Keratinocyte (primary cell): ENCODE measurements at places on chromosomes 2 and 18. TPM values are rescaled to one million over a fixed set of nuclear protein-coding genes. Genes with fewer than 3 reads are reported as not detected.

DNA sequence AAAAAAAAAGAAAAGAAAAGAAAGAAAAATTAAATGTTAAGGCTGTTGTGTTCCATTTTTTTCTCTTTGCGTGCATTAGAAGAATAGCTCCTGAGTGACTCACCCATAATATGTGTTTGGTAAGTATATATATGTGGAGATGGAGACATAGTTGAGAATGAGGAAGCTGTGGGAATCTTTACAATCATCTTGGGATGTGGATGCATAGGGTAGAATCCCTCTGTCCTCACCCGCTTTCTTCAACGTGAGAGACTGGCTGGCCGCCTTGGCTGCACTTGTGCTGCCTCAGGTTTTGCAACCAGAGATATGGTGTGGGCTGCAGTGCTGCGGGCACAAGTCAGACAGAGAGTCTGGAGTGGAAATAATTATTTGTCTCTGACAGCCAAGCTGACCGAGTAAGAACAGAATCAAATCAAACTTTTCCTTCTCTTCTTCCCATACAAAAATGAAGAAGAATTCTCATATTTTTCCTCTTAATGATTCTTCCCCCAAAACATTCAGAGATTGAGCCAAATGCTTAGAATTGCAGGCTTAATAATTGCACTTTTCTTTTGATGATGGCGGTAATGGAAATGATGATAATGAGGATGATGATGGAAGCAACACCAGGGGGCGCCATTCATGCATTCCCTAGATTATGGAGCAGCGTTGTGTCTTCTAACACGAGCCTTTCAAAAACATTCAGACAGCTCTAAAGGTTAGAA, 48.5 kb downstream of the SERPINB7 start:
- DNase-seq = no peak

DNA sequence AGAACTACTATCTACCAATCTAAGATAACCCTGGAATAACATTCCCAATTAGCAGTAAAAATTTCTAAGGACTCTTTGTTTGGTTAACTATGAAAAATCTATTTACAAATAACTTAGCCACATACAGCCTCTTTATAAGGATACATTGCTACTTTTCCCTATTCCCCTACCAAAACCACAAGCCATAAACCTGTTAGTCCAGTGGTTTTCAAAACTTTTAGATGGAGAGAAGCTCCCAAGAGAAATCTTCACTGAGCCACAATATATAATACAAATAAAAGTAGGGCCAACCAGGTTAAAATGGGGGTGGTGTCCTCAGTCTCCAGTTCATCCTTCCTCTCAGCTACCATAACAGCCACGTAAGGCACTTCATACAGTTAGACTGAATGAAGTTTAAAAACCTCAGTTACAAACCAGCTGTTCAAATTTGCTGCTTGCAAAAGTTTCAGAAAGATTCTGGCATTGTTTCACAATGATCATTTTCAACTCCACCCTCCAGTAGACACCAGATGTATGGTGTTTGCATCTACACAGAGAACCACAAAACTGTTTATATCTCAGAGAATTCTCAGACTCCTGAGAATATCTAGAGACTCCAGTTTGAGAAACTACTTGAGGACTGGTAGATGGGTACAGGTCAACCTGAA, 26.0 kb downstream of the SOS1 start:
- no peak for DNase-seq

- no peak for DNase-seq
Measured at GRCh38 chr18:71808616-71809015, 735.5 kb downstream of the CBLN2 start.

- no peak for DNase-seq
Measured at GRCh38 chr2:62045017-62045543, 139.6 kb downstream of the COMMD1 start.

GRCh38 chr2:143528021-143528420, 398.8 kb downstream of the ARHGAP15 start:
- DNase-seq = no peak

DNA sequence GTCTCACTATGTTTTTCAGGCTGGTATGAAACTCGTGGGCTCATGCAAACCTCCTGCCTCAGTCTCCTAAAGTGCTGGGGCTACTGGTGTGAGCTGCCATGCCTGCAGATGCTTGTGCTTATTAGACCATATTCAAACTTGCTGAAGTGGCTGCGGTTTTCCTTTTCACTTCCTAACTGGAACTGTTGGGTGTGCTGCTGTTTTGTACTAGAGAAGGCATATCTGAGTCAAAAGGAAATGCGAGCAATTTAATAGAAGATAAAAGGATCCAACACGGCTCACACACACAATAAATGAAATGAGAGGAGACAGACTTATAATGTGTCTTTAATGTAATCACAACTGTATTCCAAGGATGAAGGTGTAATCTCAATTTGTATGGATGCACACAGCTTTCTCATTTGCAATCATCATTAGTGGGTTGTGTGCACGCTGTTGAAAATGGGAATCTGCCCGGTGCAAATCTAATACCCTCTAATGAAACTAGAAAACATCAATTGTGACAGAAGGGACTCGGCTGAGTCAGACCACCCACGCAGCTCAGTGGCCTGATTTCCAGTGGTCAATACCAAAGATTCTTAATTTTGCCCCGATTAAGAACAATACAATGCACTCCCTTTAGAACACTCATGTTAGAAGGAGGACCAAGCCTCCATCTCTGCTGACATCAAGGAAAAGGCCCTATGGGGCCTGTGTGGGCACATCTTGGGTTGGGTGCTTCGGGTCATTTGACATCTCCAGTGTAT, 532.7 kb downstream of the TDRD15 start:
- DNase-seq = no peak

DNA sequence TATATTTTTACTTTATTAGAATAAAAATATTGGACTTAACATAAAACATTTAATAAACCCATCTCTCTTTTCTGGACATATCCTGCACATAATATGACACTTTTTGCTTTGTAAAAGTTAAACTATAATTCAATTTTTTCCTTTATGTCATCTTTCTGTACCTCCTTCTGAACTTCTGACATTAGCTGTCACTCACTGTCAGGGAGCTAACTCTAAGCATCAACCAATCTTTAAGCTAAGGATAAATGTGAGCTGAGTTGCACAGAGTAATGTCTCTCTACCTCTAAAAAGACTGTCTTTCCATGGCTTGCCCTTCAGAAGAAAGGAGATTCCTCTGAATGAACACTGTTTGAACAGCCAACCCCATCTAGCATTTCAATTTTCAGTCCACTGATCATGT, 948.6 kb upstream of the CHAC2 start:
- DNase-seq = no peak

DNA sequence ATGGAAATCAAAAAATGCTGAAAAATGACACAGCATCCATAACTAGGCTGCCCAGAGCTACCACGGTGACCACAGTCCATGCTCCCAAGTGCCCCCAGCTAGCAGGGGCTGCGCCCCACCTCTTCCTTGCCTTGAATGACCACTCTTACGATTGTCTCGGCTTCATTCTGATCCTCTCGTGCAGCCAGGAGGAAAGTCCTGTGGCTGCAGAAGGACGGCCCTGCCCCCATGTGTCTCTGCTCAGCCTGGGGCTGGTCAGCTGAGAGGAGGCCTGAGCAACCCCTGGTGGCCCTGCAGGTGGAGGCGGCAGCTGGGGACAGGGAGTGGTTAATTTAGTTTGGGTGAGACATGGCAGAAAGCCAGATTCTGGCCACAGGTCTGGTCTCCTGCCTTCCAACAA, 54.3 kb downstream of the KCNF1 start:
- no peak for DNase-seq

GRCh38 chr2:46510598-46511177, 31.3 kb downstream of the TMEM247 start:
- no peak for DNase-seq

- DNase-seq = no peak
Measured at GRCh38 chr2:98571121-98571701, 37.1 kb downstream of the COA5 start.

GRCh38 chr2:9950521-9951271, 797 bp upstream of the GRHL1 start:
- no peak for DNase-seq

DNA sequence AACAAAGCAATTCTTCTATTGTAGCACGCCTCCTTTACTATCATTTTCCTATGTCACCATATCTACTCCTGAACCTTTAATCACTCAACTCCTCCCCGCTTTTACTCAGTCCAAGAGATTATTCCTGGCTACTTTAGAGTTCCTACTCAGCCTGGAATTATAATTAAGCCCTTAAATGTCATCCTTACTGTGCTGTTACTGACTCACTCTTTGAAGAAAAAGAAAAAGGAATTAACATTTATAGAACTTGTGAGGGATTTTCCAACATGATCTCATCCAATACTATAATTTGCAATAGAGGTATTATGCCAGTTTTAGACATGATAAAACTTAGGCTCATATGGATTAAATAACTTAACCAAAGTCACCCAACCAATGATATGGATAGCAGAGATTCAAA, 61.7 kb downstream of the CCDC88A start:
- no peak for DNase-seq

DNA sequence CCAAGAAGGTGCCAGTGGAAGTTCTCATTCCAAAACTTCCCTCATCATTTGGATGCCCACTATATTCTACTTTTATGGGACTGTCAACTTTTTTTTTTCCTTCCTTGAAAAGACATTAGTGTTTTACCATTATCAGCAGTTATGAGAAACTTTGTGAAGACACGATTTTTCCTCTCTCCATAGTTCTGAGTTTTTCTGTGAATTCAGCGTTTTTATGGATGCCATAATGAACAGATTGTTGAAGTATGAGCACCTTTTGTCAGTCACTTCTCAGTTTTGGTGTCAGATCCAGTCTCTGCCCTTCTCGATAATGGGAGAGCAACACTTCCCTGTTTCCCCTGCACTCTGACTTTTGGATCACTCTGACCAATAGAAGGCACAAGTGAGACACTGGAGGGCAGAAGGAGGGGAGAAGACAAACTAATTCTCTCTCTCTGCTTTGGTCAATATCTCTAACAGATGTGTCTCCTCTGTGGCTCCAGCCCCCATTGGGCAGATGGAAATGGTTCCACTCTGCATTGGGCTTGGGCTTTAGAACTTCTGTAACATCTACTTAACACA, 53.5 kb upstream of the FN1 start:
- DNase-seq = no peak

DNA sequence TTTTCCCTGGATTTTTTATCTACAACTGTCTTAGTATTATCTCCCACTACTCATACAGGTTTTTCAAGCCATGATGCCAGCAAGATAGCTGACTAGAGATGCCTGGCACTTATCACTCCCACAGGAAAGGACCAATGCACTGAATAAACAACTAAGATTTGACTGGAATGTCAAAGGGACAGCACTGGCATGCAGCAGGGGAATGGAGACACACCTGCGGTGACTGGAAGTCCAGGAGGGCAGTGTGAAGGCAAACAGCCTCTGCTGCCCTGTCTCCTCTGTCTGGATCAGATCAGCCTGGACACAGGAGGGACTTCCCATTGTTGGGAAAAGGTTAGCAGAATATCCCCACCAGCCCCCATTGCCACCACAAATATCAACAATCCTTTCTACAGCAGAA, 85.1 kb downstream of the TMEM237 start:
- no peak for DNase-seq

GRCh38 chr2:144950899-144951560, 431.1 kb upstream of the ZEB2 start:
- no peak for DNase-seq

DNA sequence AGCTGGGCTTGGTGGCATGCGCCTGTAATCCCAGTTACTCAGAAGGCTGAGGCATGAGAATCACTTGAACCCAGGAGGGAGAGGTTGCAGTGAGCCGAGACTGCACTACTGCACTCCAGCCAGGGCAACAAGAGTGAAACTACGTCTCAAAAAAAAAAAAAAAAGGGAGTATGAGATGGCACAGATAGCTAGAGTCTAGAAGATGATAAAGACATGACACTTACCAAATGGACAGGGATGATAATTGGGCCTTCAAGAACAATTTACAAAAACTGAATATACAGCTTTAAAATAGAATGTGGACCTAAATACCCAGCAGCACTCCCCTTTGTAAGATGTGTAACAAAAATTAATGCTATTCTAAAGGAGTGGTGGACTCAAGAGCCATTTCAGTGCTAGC, 2.7 kb downstream of the METTL4 start:
- no peak for DNase-seq

DNA sequence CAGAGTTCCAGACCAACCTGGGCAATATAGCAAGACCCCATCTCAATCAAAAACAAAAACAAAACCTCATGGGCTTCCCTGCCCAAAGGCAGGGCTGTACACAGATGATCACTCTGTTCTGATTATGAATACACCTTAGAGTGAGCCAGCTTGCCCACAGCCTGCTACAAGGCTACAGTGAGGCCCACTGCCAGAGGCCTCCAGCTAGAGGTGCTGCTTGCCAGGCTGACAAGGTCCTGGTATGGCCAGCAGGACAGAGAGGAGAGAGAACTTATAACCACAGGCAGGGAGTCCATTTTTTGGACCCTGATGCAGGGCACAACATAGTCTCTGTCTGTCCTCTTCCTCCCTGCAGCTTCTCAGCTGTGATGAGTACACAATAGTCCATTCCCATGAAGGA, 41.5 kb downstream of the KANSL3 start:
- no peak for DNase-seq

GRCh38 chr2:120423167-120423943, 77.4 kb downstream of the INHBB start:
- DNase-seq = no peak

GRCh38 chr2:195498176-195498575, 158.8 kb upstream of the SLC39A10 start:
- no peak for DNase-seq

GRCh38 chr2:26174691-26175465, 2.0 kb downstream of the GAREM2 start:
- DNase-seq = no peak

DNA sequence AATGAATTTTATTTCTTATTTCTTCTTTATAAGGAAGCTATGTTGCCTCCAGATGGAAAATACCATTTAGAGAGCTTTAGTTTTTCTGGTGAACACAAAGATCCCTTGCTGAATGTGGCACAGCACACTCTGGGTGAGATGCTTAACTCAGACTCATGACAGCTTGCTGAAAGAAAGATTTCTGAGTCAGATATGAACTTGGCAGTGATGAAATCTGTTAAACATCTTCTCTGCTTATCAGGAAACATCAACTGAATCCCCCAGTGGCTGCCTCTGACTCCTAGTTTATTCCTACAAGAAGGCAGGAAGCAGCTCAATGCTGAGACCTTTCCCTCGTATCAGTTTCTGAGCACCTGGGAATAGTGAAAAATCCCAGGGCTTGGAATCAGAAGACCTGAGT, 162.8 kb downstream of the OSR1 start:
- DNase-seq = no peak

GRCh38 chr18:70289351-70290312, 787 bp downstream of the SOCS6 start:
- no peak for DNase-seq

The HOXD8 gene
- 0.05 TPM in 1 of 3 replicates, not detected in the others for polyA plus RNA-seq

The TYMS gene
- 15.0 to 68.4 TPM (median 39.9 TPM) in 3 replicates for polyA plus RNA-seq

The GALNT13 gene
- polyA plus RNA-seq = 0.03 TPM in 1 of 3 replicates, not detected in the others

The LRRTM1 gene
- not detected in 3 replicates for polyA plus RNA-seq

The TEX44 gene
- polyA plus RNA-seq = not detected in 3 replicates

The ACVR1 gene
- polyA plus RNA-seq = 25.5 to 37.7 TPM (median 30.8 TPM) in 3 replicates

The PRSS56 gene
- not detected in 3 replicates for polyA plus RNA-seq

The CNRIP1 gene
- polyA plus RNA-seq = 0.04 TPM in 1 of 3 replicates, not detected in the others

The MROH2A gene
- polyA plus RNA-seq = 0.17 to 0.37 TPM (median 0.33 TPM) in 3 replicates

The COL6A3 gene
- 0.01 TPM in 1 of 3 replicates, not detected in the others for polyA plus RNA-seq

The HOXD12 gene
- polyA plus RNA-seq = not detected in 3 replicates

The DNAJC5G gene
- not detected in 3 replicates for polyA plus RNA-seq

The COPS7B gene
- polyA plus RNA-seq = 45.9 to 62.2 TPM (median 53.3 TPM) in 3 replicates

The KLF11 gene
- 6.1 to 7.0 TPM (median 6.6 TPM) in 3 replicates for polyA plus RNA-seq
